Brain microvascular endothelial cell (primary cell): ENCODE measurements at places on chromosomes 7 and 10.

GRCh38 chr7:75808106-75808505 is 5.5 kb downstream of the CCL24 start:
- no peak for DNase-seq

DNA sequence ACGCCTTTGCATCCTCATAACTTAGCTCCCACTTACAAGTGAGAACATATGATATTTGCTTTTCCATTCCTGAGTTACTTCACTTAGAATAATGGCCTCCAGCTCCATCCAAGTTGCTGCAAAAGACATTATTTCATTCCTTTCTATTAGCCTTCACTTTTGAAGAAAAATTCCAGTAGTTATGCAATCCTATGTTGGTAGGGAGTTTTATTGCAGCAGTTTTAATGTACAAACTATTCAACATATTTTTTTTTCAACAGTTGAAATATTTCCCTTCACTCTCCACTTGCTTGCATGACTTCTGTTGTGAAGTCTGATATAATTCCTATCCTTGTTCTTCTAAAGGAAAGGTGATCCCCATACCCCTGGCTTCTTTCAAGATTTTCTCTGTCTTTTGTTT is 27.3 kb upstream of the ARHGAP22 start:
- DNase-seq: no peak

- DNase-seq: no peak
Observed at GRCh38 chr7:92632791-92633190, 42.6 kb upstream of the FAM133B start.

DNA sequence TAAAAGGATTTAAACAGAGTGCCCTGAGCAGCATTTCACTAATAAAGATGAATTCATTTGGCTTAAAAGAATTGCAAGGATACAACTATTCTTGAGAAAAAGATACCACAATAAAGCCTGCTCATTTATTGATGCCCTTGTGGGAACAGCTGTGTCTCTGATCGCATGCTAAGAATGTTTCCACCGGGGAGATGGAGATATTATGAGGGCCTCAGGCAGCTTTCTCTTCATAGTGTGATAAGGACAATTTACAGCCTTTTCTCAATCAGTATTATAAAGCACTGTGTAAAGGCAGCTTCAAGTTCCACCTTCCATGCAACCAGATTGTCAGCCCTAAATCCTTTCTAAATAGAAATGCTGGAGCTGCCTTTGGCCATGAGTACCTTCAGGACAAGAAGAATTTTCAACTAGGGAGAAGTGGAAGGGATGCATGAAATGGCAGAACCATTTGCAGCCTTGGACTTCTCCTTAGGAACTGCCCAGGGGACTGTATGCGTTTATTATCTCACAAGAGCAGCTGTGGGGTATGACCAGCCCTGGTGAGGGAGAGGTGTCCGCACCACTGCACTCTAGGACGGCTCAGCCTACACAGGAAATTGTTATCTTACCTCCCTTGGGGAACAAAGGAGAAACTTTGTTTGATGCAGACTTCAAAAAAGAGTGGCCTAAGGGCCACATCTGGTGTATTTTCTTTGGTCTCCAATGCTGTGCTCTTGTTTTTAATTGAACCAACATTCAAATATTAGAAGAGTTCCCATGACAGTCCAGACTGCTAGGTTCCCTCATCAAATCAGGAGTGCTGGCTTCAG is 116.9 kb upstream of the PCGF5 start:
- DNase-seq: no peak

GRCh38 chr10:93818086-93818485 is 60.4 kb downstream of the LGI1 start:
- no peak for DNase-seq

DNA sequence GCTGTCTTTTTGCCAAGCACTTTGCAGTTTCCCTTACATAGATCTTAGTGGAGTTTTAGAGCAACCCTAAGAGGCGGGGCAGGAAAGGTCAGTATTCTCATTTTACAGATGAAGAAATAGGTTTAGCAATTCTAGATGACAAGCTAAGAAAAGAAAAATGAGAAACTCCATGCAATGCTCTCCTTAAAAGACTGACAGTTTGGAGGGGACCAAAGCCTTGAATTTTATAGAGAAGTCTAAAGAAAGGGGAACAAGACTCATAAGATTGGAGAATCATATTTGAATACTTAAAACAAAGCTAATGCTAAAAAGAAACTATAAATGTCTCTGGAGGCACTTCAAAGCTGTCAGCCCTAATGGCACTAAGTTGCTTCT is 19.6 kb downstream of the CEP55 start:
- no peak for DNase-seq

DNA sequence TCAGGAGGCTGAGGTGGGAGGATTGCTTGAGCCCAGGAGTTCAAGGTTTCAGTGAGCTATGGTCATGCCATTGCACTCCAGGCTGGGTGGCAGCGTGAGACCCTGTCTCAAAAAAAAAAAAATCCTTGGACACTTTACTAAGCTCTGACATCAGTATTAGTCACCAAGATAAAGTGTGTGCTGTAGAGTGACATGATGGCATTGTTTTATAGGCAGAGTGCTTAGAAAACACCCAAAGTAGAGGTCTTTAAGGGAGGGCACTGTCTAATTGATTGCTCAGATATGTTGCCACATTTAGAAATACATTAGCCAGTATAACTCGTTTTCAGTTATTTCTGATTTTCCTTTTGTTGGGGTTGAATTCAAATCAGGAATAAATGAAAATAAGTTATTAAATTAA is 235.9 kb downstream of the REEP3 start:
- peak; percentile 5 for DNase-seq

- no peak for DNase-seq
Observed at GRCh38 chr10:96896884-96897589, 64.9 kb downstream of the LCOR start.

DNA sequence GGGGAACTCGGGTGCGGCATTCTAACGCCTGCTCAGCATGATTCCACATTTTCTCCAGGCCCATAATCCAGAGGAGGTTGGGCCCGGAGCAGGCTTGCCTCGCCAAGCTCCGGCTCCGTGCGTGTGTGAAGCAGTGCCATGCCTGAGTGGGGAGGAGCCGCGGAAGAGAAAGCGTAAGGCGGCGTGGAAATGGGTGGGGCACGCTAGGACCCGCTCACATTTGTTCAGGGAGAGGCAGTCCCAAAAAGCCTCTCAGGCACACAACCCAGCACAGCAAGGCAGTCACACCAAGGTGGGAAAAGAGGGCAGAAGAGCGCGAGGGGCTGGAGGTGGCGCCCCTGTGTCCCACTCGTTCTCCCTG is 695 bp upstream of the VDAC2 start:
- DNase-seq: peak; percentile 66

- DNase-seq: no peak
Observed at GRCh38 chr10:60549686-60550085, 160.0 kb upstream of the ANK3 start.

DNA sequence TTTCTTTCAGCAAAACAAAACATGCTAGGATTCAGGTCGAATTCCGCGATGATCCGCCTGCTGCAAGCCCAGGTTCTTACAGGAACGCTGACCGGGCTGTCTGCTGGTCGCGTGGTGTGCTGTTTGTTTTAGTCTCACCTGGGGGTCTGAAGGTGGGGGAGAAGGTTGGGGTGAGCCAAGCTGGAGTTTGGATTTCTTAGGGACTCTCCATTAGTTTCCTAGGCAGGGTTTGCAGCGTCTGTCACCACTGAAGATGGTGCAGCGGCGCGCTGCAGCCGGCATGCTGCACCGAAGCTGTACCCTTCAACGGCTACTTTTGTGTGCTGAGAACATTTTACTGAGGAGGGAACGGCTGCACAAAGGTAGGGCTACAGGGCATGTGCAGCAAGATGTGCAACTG is 48.7 kb downstream of the GCC1 start:
- DNase-seq: no peak

- no peak for DNase-seq
Observed at GRCh38 chr7:55570218-55570873, 2.0 kb downstream of the VOPP1 start.

DNA sequence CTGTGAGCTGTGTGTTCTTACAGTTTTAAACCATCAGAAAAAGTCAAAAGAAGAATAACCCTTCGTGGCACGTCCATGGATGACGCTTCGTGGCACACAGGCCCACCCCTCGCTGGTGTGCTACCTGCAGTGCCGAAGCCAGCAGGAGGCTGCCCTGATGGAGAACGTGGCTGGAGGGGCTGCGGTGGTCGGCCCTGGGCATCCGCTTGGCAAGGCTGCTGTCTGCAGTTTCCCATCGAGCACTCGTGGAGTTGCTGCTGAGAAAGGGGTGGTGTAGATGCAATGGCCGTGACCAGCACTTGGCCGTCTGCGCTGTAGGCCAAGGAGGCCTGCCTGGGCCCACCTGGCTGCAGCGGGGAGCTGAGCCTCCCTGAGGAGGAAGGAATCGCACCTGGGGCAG is 3.2 kb upstream of the ADGRA1 start:
- no peak for DNase-seq

DNA sequence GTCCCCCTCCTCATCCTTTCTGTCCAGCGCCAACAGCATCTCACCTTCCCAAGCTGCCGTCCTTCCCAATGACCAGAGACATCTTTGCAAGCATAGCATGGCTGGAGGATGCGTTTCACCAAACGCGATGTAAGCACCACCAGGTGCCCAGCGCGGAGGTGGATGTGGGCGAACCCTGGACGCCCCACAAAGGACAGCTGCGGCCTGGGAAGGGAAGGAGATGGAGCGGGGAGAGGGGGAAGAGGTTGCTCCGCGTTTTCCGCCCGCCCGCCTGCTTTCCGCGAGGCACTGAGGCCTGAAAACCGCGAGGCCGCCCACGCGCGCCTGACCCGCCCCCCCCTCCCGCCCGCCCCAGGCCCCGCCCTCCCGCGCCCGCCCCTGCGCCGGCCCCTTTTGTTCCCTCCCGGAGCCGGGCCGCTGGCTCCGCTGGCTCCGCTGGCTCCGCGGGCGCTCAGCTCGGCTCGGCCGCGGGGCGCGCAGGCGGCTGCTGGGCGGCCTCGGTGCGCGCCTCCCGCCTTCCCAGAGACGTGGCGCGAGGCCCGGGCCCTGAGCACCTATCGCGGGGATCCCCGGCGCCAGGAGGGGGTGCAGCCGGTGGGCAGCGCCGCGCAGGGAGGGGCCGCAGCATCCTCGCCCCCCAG is at the start of gene CLIP2:
Gene CLIP2, plus strand, starts transcription at position 390 of the 641 bp plus-strand sequence. CDS start 28,140 bp downstream, outside the sequence.
- DNase-seq: peak; percentile 74

- DNase-seq: no peak
Observed at GRCh38 chr10:91495402-91495801, 85.3 kb downstream of the HECTD2 start.

DNA sequence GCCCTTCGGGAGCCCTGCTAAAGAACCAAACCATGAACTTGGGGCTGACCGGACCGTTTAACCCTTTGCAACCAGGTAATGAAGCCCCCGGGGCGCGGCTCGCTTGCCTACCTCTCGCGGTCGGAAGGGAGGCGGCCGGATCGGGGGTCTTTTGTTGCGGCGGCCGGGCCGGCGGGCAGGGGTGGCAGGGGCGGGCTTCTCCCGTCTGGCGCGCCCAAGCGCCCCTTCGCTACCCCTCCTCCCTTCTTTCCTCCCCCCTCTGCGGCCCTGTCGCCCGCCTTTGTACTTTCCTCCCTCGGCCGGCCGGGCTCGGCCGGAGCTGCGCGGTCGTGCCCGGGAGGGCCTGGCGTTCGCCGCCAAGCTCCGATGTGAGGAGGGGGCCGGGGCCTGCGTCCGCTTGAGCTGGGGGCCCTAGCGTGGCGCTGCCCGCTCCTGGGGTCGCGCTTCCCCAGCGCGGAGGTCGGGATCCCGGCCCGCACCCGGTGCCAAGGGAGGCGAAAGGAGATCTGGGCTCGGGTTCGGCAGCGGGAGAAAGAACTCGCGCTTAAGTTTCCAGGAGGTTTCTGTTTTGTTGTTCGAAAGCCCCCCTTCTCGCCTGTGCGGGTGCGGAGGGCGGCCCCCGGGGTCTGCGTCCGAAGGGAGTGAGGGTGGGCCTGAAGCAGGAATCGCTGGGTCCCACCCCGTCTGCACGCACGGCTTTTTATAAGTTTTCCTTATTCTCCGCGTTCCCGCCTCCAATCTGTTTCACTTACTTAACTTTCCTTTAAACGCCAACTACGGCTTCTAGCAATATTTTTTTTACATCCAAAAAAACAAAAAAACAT is 436.8 kb upstream of the GALNT17 start:
- DNase-seq: peak; percentile 11

DNA sequence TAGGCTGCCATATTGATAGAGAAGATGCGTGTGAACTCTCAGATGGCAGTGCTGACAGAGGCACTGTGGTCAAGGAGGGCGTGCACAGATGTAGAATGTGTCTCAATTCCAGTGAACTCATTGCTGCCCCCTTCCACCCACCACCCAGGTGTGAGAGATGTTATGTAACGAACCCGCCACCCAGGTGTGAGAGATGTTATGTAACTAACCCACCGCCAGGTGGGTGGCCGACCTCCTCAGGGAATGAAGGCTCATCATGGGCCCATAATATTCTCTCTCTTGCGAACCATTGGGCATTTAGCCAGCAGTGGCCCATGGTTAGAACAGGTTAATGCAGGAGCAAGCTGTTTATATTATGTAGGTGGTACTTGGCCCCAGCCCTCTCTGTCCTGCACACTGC is 140.4 kb upstream of the MTPN start:
- no peak for DNase-seq

- DNase-seq: no peak
Observed at GRCh38 chr7:39480901-39481300, 85.3 kb upstream of the YAE1 start.

DNA sequence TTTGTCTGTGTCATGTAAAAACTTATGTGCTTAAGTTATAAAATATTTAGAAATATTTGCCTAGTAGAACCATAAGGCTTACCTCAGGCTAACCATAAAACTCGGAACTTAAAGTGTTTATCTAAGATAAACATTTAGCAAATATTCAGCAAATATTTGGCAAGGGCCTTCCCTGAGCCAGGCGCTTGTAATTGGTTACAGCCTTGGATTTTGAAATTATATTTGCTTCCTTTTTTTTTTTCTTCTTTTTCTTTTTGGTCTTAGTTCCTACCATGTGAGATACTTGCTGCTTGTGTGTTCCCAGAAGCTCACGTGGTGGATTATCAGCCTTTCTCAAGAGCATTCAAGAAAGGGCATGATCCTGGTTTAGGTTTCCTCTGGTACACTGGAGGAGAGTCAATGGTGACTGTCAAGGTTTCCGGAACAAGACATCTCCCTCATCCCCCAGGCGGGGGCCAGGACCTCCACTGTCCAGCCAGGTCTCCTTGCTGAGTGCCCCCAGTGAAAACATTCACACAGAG is 5.2 kb upstream of the BRI3 start:
- no peak for DNase-seq

- DNase-seq: no peak
Observed at GRCh38 chr10:91211675-91212074, 8.8 kb upstream of the PCGF5 start.

DNA sequence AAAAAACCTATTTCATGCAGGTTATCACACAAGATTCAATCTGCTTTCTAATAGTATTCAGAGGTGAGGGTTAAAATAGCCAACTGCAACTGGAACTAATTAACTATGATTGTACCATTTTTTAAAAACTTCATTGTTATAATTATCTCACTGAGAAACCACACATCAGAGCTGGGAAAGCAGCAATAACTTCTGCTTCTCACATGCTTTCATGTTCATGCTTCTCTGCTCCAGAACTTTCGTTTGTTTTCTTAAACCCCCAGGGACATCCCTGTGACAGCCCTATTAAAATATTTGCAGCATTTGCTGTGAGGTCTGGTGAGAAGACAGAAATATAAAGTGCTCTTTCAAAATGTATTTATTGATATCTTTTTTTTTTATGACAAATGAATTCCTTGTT is 389.0 kb upstream of the SORCS1 start:
- peak; percentile 70 for DNase-seq

GRCh38 chr7:14048889-14049288 is 59.4 kb upstream of the ETV1 start:
- no peak for DNase-seq
